ENCODE measurements at places on chromosomes 2 and 18.

DNA sequence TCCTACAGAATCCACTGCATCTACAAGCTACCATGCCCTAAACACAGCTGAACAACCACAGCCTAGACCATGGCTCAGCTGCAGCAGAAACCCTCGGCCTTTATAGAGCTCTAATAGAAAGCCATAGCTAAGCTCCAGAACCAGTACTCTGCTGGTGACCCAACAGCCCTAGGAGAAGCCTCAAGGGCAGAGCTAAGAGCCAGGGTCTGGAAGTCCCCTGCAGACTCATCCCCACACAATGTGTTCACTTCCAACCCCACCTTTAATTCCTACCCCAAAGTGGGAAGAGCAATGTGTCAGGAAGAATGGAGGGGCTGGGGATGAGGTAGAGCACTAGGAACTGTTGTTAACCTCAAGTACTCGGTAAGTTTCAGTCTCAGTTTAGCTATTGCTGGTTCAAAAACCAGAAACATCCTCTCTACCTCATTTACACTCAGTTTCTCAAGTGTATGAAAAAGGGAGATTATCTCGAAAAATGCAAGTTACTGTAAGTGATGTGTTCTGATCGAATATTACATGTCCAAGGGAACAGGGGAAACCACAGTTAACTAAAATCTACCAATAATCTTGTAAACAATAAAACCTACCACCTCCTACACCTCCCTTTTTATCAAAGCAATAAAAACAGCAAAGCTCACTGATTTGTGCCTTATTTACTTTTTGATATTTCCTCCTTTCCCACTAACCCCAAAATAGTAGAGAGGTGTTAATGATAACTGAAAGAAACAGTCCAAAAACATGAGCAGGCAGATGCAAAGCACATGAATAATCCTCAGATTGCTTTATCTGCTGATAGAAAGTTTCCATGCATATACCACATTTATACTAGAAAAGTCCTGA, 36.2 kb downstream of the THADA start:
- no peak for DNase-seq

DNA sequence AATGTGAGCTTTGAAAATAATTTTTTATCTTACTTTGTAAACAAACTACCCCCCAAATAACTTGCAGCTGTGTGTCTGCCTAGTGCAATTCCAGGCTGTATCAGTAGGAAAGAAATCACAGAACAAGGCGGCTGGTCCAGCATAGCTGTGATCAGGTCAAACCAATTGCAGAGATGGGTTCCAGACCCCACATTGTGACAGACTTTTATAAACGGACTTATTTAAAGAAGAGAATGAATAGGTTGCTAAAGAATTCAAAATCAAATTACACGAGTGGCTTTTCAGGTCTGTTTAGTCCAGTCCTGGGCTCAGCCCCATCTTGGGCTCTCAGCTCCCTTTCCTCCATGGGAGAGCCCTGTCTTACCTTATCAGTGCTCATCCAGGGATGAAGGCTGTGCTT, 11.1 kb downstream of the BMP10 start:
- DNase-seq: no peak

DNA sequence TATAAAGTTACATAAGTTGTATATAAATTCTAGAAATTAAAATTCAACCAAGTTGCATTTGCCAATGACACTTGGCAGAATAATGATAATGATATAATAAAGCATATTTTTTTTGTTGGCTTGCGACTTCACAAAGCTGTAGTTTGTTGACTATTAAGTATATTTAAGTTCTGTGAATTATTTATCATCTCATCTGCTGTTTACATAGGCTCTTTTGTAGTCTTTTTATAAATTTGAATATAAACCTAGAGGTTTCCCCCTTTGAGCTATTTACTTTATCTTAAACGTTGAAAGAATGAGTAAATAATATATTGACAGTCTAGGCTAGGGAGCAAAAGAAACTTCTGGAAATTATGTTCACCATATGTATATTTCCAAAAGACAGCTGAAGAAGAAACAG, 32.9 kb downstream of the C18orf63 start:
- no peak for DNase-seq

DNA sequence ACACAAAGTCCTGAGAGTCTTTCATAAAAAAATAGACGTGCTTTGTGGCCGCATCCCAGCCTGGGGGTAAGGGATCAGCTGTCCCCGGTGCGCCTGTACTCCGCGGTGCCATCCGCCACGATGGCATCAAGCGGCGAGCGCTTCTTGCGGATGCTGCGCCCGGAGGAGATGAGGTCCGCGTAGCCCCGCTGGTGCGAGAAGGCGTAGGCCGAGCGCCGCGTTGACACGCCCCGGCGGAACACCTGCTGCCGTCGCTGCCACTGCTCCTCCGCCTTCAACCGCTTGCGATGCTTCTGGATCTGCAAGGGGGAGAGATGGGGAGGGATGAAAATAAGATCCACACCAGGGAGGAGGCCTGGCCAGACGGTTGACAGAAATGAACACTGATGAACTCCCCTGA, 26.8 kb upstream of the NARS1 start:
- DNase-seq: no peak

- DNase-seq: no peak
These were observed 908.1 kb upstream of the FANCL start for GRCh38 chr2:59149271-59149670.

GRCh38 chr2:138028538-138028937, 64.3 kb downstream of the HNMT start:
- no peak for DNase-seq

- DNase-seq: no peak
These were observed 22.1 kb upstream of the TEX51 start for GRCh38 chr2:126876631-126877030.

- DNase-seq: peak; percentile 78
These were observed 20.0 kb downstream of the TRIP12 start for GRCh38 chr2:229901819-229902218.

DNA sequence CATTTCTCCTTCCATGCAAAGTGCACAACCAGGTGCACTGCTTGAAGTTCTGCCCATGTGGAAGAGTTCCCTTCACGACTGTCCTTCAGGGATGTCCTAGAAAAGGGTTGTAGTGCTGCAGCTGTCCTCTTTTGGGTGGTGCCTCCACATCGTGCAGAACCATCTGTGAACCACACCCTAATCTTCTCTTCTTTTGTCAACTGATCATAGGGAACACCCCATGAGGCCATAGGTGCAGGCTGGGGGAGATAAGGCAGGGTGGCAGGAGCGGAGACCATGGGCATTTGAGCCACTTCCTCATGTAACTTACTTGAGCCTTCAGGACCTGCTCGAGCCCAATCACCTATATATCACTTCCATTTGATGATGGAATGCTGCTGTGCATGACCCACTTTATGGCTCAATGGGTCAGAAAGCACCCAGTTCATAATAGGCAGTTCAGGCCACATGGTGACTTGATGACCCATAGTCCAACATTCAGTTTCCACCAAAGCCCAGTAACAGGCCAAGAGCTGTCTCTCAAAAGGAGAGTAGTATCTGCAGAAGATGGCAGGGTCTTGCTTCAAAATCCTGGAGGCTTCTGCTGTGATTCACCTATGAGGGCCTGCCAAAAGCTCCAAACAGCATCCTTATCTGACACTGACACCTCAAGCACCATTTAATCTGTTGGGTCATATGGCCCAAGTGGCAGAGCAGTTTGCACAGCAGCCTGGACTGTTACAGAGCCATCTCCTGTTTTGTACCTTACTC, 84.7 kb upstream of the CYRIA start:
- no peak for DNase-seq

GRCh38 chr2:137870682-137871081, 93.6 kb upstream of the HNMT start:
- DNase-seq: no peak

- peak; percentile 36 for DNase-seq
These were observed 885.6 kb upstream of the VRK2 start for GRCh38 chr2:57160976-57161375.

DNA sequence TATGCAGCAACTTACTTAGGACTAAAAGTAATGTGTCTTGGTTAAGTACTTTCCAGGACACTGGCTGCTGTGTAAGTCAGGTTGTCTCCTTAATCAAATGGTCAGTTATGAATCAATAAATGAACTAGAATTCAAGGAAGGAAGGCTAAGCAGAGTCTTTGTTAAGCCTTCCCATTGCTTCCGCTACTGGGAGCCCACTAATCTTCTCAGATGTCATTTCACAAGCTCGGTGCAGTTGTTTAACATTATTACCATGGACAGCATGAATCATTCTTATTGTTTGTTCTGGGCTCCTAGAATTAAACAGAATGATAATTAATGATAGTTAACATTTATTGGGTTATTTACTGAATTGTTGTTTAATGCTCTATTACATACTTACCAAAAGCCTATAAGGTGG, 26.0 kb upstream of the MEIS1 start:
- no peak for DNase-seq

DNA sequence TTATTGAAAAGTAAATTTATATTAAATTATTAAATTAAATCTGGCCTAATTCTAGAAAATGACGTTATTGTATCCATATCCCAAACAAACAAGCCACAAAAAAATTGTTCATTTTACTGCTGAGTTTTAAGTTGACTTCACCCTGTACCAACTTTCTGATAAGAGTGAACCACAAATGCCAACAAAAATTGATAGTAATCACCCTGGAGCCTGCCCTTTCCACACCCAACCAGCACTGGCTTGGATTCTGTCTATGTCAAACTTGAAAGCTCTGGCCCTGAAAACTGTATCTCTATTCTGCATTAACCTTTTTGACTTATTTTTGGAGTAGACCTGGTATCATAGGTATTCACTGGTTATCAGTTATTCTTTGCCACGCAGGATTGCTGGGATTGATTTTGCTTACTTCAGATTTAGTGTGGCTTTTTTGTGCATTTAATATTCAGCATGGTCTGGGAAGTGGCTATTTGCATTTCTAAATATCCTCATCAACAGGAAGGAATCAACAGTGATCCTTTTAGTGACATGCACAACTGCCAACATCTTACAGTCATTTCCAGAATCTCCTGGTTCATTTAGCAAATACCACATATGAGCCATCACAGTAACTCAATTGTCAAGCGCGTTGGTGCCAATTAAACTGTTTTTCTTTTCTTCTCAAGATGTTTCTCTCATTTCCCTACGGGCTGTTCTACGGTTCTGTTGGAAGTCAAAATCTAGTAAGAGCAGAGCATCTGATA, 11.4 kb upstream of the SRBD1 start:
- DNase-seq: no peak

DNA sequence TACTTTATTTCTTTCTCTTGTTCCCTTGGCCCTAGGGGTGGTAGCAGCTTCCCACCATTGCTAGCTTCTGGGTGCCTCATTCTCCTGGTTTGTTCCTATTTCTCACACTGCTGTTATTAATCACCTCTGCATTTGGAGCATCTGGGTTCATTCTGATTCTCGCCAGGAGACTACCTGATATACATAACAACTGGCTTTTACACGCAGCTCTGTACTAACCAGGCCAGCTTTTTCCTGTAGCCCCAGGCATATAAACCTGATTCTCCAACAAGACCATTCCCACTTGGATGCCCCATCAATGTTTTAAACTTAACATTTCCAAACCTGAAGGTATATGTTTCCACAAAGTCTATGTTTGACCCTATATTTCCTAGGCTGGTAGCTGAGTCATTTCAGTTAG, 403.9 kb upstream of the DCC start:
- DNase-seq: no peak

GRCh38 chr2:64399521-64399920, 54.4 kb upstream of the LGALSL start:
- DNase-seq: no peak

DNA sequence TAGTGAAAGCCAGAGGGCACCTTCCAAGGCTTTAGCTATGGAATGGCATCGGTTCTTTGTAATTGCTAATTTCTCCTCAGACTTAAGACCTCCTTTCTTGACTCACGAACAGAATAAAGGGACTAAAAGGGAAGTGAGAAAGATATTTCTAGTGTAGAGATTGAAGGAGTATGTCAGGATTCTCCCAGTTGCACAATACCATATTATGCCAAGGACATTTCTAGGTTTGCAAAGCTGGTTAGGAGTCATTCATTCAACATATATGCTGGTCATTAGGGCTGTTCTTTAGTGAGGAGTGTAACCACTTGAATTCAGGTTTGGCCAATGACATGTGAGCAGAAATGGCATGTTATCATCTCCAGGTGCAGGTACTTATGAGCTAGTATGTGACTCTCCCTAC, 7.4 kb downstream of the REEP1 start:
- no peak for DNase-seq

DNA sequence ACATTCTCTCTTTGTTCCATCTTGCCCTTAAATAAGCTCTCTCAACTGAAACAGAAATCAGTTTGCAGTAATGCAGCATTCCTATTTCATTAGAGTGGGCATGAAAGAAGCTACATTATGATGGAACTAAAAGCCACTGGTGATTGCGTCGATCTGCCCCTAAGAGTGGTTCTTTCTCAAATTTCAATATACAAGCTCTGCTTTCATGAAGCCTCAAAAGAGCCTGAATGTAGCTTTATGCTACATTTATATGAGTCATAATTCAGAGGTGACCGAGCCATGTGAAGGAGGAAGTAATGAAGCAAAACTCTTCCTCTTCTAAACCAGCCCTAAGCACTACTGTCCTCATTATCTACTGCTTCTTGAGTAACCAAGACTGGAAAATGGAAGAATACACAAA, 64.8 kb upstream of the CYTIP start:
- DNase-seq: peak; percentile 9

DNA sequence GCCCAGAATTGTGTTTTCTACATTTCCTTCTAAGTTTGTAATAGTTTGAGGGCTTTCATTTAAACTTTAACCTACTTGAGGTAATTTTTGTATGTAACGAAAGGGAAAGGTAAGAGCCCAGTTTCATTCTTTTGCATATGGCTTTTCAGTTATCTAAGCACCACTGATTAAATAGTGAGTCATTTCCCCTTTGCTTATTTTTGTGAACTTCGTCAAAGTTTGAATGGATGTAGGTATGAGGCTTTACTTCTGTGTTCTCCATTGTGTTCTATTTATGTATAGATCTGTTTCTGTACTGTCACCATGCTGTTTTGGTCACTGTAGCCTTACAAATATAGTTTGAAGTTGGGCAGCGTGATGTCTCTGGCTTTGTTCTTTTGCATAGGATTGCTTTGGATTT, 944.8 kb upstream of the CNTNAP5 start:
- no peak for DNase-seq

- no peak for DNase-seq
These were observed 958.5 kb downstream of the CNTNAP5 start for GRCh38 chr2:124983595-124983994.
